ENCODE measurements at places on chromosomes 13 and 19.

GRCh38 chr19:6340493-6341201 is 7.2 kb upstream of the ACER1 start:
- no peak for DNase-seq

DNA sequence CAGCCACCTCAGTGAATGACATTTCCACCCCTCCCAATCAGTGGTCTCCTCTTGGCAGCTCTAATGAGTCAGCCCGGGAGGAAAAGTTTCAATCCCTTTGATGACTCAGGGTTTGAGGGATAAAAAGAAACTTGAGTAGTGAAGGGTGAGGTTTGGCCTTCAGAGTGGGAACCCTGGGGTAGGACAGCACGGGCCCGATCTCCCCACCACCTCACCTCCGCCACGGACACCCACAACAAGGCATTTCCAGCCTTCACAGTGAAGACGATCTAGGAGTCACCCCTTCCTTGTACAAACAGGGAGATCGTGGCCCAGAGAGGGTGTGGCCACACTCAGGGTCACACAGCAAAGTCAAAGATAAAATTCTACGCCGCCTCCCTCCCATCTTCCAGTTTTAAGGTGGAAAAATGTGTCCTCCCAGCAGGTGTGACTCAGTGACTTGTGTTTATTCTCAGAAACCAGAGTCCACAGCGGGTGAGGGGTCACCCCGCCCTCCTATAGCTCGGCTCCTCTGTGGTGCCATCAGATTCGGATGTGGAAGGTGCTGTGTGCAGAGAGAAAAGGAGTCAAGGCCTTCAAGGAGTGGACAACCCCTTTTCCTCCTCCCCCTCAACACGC is 12.3 kb downstream of the CIB3 start:
- DNase-seq: no peak

GRCh38 chr13:31890946-31891345 is 140.6 kb upstream of the FRY start:
- no peak for DNase-seq

DNA sequence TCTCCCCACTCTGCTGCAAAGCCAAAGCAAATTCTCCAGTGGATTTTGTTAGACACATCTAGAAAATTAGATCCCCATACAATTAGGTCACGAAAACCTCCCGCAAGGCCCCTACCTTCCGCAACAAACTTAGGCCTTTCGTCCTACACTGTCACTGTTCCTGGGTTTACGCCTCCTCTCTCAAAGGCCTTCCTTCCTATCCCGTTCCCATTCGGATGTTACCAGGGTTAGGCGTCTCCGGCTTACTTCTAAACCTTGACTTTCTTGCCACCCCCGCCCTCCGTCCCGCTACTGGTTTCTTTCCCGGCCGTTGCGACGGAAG is 754 bp downstream of the RNF6 start:
- DNase-seq: no peak

- DNase-seq: no peak
These were observed 2020.1 kb upstream of the PCDH20 start for GRCh38 chr13:63435667-63436324.

GRCh38 chr19:31352296-31352781 is 3.1 kb upstream of the TSHZ3 start:
- DNase-seq: no peak
